ENCODE measurements at places on chromosomes 4 and X.

DNA sequence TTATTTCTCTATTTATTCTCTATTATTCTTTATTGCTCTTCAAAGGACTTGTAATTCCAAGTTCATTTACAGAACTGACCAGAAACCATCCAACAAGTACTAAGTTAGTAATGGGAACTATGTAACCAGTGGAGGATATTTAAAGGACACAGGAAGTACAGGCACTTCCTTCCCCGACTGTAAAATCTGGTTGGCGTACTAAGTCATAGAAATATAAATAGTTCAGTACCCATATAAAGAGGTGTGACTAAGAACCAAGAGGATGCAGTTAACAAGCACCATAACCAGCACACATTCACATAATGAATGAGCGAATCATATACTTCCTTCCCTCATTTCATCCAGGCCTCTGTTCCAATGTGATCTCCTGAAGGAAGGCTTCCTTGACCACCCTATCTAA, 3.6 kb upstream of the EIF4E start:
- DNase-seq = no peak

DNA sequence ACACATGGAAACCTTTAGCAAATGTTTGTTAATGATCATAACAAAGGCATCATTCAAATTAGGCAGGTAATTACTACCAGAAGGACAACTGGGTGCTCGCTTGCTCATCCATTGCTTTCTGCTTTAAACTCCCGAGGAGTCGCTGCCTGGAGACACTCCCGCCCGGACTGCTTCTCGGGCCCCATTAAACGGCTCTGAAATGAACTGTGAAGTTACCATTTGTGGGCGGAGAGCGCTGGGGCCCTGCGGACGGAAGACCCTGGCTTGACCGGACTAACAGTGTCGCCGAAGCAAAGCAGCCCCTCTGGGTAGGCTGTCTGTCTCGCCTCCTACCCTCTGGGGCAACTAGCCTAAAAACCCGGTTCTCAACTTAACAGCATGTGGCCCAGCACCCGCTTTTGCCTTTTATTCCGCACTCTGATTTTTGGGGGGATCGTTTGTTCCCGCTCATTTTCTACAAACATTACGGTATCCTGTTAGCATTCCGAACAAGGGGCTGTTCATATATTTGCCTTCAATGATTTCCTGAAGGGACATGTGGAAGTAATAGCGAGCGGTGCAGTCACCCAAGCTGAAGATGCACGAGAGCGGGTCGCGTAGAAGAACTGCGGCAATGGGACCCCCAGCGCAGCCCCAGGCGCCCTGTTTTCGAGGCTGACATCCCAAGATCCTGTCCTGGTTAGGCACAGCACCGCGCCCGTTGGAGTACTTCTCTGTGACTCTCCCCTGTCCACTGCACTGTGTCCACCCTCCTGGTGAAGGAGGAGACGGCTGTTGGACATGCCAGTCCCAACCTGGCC, 1.6 kb upstream of the PDGFRA start:
- DNase-seq = no peak

DNA sequence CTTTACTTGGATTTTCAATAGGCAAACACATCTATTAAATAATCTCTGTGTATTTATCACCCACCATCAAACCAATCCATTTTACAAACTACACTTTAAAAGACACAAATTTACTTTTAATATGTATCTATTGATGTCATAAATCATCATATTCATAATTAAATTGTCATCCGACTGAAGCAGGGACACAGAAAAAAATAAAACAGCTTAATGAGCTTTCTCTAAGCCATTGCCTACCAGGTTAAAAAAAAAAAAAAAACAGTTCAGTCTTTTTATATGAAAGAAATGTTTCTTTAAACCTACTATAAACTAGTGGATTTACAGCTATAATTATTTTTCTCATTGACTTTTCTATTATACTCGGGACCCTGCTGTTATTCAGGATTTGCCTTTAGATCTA, 57.3 kb downstream of the PABPC4L start:
- DNase-seq = no peak

DNA sequence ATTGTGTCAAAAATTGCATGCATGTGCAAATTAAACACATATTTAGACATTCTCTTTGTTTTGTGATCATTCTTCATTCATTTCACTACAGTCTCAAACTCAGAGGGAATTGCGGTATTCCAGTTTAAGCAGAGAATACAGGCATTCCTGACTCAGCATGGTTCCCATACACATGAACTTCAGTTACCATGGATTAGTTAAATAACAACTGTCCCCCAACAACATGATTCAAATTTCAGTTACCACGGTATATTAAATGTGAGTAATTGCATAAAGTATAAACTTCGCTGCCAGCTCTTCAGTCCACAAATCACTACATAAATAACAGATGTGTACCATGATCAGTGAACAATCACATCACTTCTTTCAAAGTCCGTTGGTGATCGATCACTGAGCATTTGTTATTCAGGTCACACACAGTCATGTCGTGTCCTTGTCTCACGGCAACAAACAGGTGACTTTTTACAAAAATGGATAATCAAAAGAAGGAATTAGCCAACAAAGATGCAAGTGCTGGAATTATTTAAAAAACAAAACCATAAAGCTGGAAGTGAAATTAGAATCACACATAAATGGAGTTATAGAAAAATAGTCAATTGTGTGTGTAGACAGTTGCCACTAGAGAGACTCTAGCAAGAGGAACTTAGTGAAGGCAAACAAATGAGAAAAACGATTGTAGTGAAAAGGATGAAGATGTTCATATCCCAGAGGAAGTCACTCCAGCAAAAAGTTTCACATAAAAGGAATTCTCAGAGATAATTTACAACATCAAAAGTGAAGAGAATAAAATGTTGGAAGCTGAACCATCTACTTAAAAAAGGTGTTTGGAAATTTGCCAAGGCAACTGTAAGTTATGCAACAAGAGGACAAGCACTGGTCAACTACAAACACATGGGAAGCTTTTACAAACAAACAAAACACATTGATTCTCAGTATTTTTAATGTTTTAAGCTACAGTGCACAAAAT, 138.6 kb upstream of the SMARCAD1 start:
- no peak for DNase-seq

GRCh38 chrX:16628946-16629595, 20.9 kb upstream of the S100G start:
- no peak for DNase-seq

All from central memory CD4-positive, alpha-beta T cell (primary cell).